NCI-H1048 (cell line): ENCODE measurements at places on chromosomes 12 and 14.
A peak's percentile ranks its signal among the peaks of the same experiment; 100 is the strongest.

DNA sequence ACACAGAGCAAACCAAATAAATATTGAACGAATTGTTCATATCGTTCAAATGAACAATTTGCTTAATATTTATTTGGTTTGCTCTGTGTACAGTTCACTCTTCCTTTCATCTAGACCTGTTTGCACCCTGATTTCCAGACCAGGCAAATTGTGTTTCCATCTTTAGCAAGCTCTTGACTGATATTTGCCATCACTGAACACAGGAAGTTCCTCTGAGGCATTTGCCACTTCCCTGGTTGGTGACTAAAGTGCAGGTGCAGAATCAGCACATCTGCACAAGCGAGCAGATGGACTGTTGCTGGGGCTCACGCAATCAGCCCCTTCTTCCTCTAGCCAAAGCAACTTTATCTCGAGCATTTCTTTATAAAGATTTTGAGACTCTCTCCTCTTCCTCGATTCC lies 112.9 kb downstream of the DAAM1 start:
- DNase-seq: no peak

- no peak for DNase-seq
Measured at GRCh38 chr12:131075194-131075593, 121.5 kb downstream of the ADGRD1 start.

GRCh38 chr14:88303041-88303440 lies 20.0 kb downstream of the KCNK10 start:
- DNase-seq: no peak

DNA sequence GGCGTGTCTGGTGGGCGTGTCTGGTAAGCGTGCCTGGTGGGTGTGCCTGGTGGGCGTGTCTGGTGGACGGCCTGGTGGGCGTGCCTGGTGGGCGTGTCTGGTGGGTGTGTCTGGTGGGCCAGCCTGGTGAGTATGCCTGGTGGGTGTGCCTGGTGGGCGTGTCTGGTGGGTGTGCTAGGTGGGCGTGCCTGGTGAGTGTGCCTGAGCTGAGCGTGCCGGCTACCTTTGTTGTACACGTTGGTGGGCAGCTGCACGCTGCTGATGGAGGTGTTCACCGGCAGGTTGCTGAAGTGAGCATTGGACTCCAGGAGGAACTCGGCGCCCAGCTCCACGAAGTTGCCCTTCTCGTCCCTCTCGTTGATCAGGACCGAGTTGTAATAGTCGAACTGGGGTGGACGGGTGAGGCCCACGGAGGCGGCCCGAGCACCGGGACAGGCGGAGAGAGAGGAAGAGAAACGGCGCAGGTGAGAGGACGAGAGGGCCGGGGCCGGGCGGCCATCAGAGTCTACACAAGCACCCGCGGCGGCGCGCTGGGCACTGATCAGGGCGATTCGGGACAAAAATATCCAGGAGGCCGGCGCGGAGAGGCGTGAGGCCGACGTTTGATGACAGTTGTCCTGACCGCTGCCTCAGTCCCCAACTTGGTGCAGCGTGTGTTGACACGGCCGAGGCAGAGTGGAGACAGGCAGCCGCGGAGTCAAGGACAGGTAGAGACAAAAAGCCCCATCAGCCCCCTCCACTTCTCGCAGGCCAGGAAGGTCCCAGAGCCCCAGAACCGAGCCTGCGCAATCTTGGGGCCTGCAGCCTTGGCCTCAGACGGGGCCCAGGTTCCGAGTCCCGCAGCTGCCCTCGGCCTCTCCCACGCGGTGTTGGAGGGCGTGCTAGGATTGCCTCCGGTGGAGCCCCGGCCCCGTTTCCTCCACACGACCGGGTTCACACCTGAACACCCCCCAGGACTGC lies 10.5 kb downstream of the CACNA2D4 start:
- DNase-seq: no peak

DNA sequence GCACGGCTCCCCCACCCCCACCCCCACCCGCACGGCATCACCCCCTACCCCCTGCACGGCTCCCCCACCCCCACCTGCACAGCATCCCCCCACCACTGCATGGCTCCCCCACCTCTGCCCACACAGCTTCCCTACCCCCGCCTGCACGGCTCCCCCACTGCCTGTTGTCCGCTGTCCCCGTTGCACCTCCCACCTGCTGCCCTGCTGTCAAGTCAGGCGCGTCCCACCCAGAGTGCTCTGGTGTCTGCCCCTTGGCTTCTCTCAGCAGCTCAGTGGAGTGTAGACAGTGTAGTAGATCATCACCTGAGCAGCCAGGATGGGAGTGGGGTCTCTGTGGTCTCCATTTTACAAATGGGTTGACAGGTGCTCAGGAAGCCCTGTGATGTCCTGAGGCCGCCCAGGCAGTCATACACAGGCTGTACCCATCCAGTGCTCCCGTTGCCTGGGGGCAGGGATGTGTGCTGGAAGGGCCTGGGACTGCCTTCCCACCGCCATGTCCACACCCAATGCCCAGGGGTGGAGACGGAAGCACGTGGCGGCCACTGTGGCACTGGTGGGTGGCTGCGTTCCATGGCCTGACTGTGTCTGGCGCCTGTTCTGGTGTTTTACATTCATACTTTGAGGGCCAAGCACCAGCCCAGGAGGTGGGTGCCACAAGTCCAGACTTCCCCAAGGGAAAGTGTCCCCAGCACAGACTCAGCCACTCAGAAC lies 32.5 kb downstream of the PACS2 start:
- DNase-seq: no peak

GRCh38 chr12:3200032-3200617 lies 122.9 kb downstream of the TSPAN9 start:
- DNase-seq: no peak

DNA sequence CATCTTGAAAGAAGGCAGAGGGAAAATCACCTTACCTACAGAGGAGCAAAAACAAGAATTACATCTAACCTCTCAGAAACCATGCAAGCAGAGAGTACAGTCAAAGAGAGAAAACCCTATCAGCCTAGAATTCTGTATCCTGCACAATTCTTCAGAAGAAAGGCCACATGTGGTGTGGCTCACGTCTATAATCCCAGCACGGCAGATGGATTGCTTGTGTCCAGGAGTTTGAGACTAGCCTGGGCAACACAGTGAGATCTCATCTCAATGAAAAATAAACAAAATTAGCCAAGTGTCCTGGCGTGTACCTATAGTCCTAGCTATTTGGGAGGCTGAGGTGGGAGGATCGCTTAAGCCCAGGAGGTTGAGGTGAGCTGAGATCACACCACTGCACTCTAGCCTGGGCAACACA lies 48.2 kb downstream of the ATF7 start:
- no peak for DNase-seq

DNA sequence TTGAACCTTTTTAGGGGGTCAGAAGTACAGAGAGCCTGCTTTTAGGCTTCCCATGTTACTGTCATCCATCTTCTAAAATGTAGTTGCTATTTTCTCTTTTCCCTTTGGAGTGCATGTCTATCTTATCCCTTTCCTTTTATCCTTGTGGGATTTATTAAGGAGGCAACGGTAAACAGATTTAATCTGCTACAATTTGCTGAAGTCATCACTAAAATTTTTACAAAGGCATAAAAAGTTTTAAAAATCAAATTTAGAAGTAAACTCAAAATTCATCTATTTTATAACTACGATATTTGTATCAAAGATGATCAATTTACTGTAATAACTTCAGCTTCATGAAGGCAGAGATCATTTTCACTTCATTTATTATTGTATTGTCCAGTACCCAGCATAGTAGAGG lies 118.7 kb downstream of the RPS6KA5 start:
- no peak for DNase-seq

DNA sequence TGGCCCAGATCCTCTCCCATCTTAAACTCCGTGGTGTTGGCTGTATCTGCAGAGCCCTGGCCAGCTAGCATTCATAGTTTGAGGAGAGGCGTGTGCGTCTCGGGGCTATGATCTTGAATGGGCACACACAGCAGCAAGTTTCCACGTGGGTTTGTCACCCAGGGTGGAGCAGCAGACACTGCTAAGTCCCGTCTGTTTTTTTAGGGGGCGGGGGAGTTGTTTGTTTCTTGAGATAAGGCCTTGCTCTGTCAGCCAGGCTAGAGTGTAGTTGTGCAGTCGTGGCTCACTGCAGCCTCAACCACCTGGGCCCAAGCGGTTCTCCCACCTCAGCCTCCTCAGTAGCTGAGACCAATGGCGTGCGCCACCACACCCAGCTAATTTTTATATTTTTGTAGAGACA lies 20.1 kb upstream of the TEX22 start:
- no peak for DNase-seq

- no peak for DNase-seq
Measured at GRCh38 chr12:49983892-49984291, 11.1 kb downstream of the AQP6 start.

DNA sequence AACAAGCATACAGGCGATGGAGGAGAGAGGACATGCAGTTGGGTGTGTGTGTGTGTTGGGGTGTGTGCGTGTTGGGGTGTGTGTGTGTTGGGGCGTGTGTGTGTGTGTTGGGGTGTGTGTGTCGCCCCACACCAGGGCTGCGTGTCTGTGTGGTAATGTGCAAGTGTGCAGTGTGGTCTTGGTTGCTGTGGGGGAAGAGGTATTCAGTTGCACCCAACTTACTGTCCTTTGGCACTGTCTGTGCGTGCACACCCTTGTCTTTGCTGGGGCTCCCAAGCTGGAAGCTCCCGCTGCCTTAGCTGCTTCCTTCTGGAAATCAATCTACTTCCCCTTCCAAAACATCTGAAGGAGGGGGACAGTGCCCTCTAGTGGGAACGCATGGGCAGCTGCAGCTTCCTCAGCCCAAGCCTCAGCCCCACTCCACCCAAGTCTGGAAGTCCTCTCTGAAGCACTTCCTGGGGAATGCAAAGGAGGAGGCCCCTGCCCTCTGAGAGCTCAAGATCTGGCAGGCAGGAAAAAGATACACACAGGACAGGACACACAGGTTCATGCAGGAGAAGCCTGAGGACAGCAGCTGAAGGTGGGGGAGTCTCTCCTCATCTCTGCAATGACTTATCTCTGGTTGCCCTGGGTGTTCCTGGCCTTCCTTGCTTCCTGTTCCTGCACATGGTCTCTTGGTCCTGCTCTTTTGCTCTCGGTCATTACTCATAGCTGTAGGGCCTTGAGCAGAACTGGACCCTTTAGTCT lies 13.1 kb downstream of the ASIC1 start:
- peak; percentile 46 for DNase-seq

DNA sequence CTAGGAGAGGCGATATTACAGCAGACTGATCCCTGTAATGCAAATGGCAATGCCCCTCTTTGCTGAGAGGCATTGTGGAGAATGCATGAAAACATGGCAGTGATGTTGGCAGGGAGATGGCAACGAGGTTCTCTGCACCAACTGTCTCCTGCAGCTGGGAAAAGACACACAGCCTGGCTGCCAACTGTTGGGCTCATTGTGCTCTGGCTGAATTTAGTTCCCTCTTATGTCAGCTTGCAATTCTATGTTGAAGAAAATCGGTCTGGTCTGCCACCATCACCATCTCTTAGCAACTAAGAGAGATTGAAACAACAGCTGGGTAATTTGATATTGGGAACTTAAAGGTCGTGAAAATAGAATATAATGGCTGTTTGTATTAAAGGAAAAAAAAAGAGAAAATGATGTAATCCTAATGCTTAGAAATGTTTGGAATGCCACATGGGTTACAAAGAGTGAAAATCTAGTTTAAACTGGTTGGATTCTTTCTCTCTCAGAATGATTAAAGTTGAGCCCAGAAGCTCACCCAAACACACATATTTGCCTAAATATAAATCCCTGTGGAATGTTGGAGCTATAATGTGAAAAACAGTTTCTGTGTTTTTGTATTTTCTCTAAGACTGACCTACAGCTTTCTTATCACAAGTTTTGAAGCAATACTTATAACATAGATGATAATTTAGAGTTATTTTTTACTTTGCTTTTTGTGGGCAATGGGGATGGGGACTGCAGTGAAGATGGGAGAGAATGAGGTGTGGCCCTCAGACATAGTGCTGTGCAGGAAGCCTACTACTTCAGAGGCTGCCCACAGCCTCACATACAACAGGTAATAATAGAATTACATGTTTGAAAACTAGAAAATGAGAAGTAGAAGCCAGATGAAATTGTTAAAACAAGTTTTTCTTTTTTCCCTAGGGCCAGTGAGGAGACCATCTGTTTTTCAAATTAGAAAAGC lies 143.7 kb downstream of the AKAP6 start:
- DNase-seq: peak; percentile 51

GRCh38 chr12:74977832-74978481 lies 231.7 kb downstream of the KCNC2 start:
- DNase-seq: no peak

GRCh38 chr14:87952307-87953094 lies 40.5 kb downstream of the GALC start:
- DNase-seq: no peak
